ENCODE measurements at places on chromosomes 6 and 20. TPM values are rescaled to one million over a fixed set of nuclear protein-coding genes. Genes with fewer than 3 reads are reported as not detected.

- no peak for DNase-seq
Observed at GRCh38 chr6:43510827-43511163, 649 bp upstream of the LRRC73 start.

DNA sequence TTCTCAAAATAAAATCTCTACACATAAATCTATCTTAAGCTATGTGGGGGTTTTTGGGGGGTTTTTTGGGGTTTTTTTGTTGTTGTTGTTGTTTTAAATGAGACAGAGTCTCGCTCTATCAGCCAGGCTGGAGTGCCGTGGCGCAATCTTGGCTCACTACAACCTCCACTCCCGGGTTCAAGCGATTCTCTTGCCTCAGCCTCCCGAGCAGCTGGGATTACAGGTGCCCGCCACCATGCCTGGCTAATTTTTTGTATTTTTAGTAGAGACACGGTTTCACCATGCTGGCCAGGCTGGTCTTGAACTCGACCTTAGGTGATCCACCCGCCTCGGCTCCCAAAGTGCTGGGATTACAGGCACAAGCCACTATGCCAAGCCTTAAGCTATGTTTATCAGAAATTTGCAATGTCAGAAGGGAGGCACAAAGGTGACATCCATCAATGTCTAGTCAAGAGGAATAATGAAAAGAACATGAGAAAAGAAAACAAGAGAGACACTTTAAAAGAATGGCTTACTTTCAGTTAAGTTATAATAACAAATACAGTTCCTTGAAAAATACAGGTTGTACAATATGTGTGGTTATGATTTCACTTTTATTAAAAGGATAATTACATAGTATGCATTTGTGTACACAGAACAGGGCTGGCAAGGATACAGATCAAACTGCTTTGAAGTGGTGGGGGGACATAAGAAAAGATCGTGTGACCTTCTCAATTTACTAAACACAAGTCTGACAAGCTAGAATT, 28.6 kb downstream of the SLC23A2 start:
- no peak for DNase-seq

- DNase-seq, result no peak
Observed at GRCh38 chr6:100460650-100461204, 4.0 kb downstream of the SIM1 start.

DNA sequence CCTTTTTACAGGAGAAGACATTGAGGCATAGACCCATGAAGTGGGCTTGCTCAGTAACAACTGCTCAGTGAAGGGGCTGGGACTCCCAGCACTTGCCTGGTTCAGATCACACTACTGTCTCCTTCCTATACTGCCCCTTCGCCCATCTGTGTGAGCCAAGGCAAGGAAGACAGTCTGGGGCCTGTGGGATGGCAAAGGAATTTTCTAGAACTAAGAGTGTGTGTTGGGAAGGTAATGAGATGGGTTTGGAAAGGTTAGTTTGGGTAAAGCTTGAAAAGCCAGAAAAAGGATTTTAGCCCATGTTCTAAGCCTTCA, 213.3 kb upstream of the AGPAT4 start:
- no peak for DNase-seq

- no peak for DNase-seq
Observed at GRCh38 chr6:121853686-121854085, 418.2 kb downstream of the GJA1 start.

- no peak for DNase-seq
Observed at GRCh38 chr6:100620085-100620840, 155.5 kb upstream of the SIM1 start.

The IRF4 gene
- polyA plus RNA-seq, result 0.27 TPM

The MAPK13 gene
- 21.4 TPM for polyA plus RNA-seq

The NDRG3 gene
- 31.4 TPM for polyA plus RNA-seq

The SLC22A1 gene
- polyA plus RNA-seq, result 0.36 TPM

The ESF1 gene
- 28.2 TPM for polyA plus RNA-seq

The IL20RA gene
- 2.2 TPM for polyA plus RNA-seq

The NT5DC1 gene
- polyA plus RNA-seq, result 56.6 TPM

Measured in left lung (tissue), 14 donors.